ENCODE measurements at places on chromosomes 7 and 10. TPM values are rescaled to one million over a fixed set of nuclear protein-coding genes. Genes with fewer than 3 reads are reported as not detected.

The C10orf67 gene
- 1.0 TPM for total RNA-seq

The CALHM3 gene
- 0.51 TPM for total RNA-seq

The AZGP1 gene
- total RNA-seq: 1,167 TPM

The GPR158 gene
- total RNA-seq: 1.5 TPM

The IDI2 gene
- total RNA-seq: not detected

The CLCN1 gene
- not detected for total RNA-seq

GRCh38 chr10:119445311-119445934 is 97.1 kb downstream of the RGS10 start:
- H3K27ac ChIP-seq: no peak overlapping the region
- H3K4me3 ChIP-seq: no peak overlapping the region
- peak; percentile 83 for DNase-seq
- H3K36me3 ChIP-seq: no peaks in the 10 kb centered on the region
- no peaks in the 10 kb centered on the region for H3K27me3 ChIP-seq
- H3K4me1 ChIP-seq: no peaks in the 10 kb centered on the region

- H3K4me3 ChIP-seq: no peak overlapping the region
- no peak for DNase-seq
- H3K27me3 ChIP-seq: no peaks in the 10 kb centered on the region
- H3K36me3 ChIP-seq: no peaks in the 10 kb centered on the region
- no peak overlapping the region for H3K27ac ChIP-seq
These were observed 58.2 kb downstream of the ABI1 start for GRCh38 chr10:26802527-26802926.

- H3K4me1 ChIP-seq: peaks cover 4% of the 10 kb centered on the region
- H3K27me3 ChIP-seq: no peaks in the 10 kb centered on the region
- DNase-seq: peak; percentile 73
- H3K27ac ChIP-seq: peak overlapping the region; percentile 67
These were observed 46.6 kb downstream of the ALOX5 start for GRCh38 chr10:45420453-45421192.

DNA sequence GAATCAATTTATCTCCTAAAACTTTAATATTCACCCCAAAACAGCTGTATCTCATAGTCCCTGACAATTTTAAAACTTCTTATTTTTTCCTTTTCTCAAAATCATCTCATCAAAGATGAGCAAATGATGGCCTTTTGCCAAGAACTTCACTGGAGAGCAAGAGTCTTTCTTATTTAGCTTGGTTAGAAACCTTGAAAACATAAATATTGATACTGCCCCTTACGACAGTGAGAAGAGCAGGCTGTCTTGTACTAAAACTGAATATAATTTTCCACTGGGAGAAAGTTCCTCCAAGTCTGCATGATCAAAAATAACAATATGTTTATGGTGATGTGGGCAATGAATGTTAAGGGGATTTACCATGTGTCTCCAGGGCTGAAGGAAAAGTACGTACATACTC is 109.0 kb downstream of the COL28A1 start:
- no peaks in the 10 kb centered on the region for H3K4me1 ChIP-seq
- H3K36me3 ChIP-seq: no peaks in the 10 kb centered on the region
- H3K27ac ChIP-seq: no peak overlapping the region
- DNase-seq: no peak
- no peak overlapping the region for H3K4me3 ChIP-seq

DNA sequence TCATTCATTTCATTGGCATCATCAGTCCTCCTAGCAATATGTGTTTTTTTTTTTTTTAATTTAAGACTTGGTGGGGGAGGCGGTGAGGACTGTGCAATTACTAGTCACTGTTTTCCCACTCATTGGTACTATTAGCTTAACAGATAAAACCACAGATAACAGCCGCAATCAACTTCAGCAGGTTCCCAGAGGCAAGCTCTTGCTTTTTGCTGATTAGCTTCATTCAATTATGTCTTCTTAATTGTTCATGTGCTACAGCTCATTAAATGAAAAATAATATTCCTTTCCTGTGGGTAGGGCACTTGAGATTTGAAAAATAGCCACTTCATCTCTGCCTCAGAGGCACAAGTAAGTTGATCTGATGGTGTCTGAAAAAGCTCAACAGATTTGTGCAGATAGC is 215.5 kb downstream of the PCDH15 start:
- no peaks in the 10 kb centered on the region for H3K4me1 ChIP-seq
- no peaks in the 10 kb centered on the region for H3K36me3 ChIP-seq
- H3K27ac ChIP-seq: no peak overlapping the region
- H3K4me3 ChIP-seq: no peak overlapping the region
- H3K27me3 ChIP-seq: no peaks in the 10 kb centered on the region

GRCh38 chr7:158256091-158256816 is 331.4 kb downstream of the PTPRN2 start:
- H3K36me3 ChIP-seq: no peaks in the 10 kb centered on the region
- H3K4me1 ChIP-seq: no peaks in the 10 kb centered on the region
- H3K4me3 ChIP-seq: no peak overlapping the region
- no peak for DNase-seq
- H3K27ac ChIP-seq: no peak overlapping the region

DNA sequence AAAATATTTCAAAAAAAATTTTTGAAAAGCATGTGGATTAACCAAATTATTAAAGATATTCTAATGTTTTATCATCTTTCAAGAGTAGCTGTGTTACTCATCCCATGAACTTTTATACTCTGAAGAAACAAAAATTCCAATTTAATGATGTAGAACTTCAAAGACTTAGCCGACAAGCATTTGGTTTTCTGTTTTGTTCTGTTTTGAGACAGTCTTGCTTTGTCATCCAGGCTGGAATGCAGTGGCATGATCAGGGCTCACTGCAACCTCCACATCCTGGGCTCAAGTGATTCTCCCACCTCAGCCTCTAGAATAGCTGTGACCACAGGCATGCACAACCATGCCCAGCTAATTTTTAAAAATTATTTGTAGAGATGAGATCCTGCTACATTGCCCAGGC is 17.8 kb upstream of the LCOR start:
- H3K27me3 ChIP-seq: no peaks in the 10 kb centered on the region
- no peak for DNase-seq
- H3K4me3 ChIP-seq: no peak overlapping the region
- no peaks in the 10 kb centered on the region for H3K36me3 ChIP-seq
- no peaks in the 10 kb centered on the region for H3K4me1 ChIP-seq

DNA sequence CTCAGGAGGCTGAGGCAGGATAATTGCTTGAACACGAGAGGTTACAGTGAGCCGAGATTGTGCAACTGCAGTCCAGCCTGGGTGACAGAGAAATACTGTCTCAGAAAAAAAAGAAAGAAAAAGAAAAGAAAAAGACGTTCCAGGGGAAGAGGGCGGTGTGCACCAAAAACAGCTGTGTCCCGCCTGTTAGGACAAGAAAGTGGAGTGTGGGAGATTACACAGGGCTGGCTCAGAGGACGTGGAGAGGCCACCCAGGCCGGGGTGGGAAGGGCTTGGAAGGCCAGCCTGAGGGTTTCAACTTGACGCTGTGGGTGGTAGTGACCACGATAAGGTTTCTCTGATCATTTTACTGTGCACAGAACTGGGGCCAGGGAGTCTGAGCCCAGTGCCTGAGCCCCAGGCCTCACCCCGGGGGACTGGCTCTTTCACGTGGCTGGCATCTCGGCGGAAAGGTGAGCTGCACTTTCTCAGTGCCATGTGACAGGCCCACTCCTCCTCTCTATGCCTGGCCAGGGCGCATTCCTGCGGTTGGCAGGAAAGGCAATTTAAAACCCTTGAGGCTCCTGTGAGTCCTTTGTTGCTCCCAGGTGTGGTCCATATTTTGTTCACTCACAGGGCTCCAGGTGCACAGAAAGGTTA is 13.9 kb downstream of the RHBDD2 start:
- H3K27ac ChIP-seq: peak overlapping the region; percentile 30
- peaks cover 3% of the 10 kb centered on the region for H3K36me3 ChIP-seq
- H3K27me3 ChIP-seq: no peaks in the 10 kb centered on the region
- H3K4me1 ChIP-seq: no peaks in the 10 kb centered on the region
- peak; percentile 48 for DNase-seq
- H3K4me3 ChIP-seq: no peak overlapping the region
